ENCODE measurements at places on chromosomes 7 and 10.

DNA sequence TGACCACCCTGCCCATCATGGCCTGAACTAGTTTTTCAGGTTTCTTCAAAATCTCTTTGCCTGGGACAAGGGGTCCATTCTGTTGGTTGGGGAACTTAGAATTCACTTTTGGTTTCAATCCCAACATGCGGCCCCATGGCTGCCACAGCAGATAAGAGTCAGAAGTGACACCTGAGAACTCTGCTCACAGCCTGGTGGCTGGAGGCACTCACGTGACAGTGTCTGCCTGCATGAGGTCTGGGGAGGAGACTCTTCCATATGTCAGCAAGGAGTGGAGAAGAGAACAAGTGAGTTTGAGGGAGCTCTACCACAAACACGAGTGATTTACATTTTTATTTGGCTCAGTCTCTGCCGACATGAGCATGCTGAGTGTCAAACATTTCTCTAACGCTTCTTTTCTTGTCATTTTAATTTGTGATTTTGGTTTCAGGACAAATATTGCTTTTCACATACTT, 370.4 kb downstream of the TNS3 start:
- no peak for DNase-seq

DNA sequence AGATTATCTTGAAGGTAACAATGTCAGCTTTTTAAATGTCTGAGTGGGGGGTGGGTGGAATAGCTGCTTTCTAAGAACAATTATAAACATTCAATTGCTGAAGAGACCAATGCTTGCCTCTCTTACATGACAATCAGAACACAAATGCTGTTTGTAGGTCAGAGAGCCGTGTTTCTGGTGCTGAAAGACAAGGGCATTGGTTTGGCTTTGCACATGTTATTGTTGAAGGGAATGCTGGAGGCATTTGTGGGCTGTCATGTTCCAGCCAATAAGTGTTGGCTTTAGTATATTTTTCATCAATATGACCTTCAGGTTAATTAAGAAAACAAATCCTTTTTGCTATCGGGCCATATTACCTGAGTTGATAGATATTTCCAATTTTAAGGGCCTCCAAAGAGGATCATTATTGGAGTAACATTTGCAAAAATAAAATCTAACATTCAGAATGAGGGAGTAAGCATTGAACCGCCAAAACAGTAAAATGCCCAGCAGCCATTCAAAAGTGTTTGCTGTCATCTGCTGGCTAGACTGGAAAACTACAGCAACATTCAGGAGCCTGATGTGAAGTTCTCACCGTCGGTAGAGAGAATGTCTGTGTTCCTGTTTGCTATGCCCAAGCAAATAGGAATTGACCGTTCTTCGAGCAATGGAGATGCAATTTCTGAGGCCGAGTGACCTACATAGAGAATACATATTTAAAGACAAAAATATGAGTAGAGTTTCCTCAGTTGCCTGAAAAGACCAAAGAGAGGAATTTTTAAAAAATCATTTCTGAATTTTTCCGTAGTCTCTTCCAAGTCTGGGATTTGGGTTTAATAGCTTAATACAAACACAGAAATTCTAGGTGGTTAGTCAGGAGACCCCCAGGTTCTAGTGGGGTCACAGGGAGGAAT, 118.9 kb downstream of the APBB1IP start:
- DNase-seq, result peak; percentile 54

DNA sequence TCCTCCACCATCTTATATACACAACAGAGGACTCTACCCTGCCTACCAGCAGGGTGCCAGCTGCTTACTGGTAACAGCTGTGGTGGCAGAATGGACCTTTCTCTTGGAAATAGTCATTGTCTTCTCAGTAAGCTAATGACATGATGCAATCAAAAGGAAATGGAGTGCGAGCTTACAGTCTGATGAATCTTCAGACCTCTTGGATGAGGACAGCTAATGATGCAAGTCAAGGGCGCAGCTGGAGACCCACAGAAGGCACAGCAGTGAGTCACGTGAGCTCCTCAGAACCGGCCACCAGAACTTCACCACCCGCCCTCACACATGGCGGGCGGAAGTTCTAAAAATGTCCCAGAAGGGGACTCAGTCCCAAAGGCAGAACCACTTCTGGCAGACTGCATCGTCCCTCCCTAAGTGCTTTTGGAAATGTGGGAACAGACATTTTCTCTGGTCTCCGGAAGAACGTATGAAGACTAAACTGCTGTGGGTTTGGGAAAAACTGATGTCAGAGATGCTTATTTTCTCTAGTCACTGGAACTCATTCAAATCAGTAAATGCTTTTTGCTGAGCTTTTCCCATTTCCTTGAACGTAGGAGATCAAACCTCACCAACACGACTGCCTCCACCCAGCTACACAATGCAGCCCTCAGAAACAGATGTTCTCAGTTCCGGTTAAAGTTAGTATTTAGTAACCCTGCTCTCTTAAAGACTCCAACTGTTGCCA, 96.4 kb downstream of the FAS start:
- peak; percentile 83 for DNase-seq

DNA sequence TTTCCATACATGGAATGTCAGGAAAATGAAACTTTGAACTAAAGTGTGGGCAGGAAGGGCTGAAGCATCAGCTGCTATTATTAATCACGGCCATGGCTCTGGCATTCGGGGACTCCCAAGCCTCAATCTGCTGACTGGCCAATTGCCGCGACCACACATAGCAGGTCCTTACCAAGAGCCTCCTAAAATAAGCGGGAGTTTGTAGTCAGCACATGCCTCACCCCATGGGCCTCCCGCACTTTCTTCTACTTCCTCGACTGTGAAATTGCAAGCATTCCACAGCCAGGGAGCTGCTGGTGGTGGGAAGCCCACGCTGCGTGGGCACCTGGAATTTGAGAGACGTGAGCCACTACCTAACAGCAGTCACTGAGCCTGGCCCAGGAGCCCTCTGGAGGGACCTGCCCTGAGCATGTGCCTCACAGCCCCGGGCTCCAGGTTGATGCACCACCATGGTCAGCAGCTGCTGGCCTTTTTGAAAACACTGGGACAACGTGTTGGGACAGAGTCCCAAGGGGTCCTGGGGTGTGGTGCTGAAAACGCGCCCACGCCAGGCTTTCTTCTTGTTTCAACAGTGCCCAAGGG, 211.4 kb downstream of the TNS3 start:
- DNase-seq, result peak; percentile 47

DNA sequence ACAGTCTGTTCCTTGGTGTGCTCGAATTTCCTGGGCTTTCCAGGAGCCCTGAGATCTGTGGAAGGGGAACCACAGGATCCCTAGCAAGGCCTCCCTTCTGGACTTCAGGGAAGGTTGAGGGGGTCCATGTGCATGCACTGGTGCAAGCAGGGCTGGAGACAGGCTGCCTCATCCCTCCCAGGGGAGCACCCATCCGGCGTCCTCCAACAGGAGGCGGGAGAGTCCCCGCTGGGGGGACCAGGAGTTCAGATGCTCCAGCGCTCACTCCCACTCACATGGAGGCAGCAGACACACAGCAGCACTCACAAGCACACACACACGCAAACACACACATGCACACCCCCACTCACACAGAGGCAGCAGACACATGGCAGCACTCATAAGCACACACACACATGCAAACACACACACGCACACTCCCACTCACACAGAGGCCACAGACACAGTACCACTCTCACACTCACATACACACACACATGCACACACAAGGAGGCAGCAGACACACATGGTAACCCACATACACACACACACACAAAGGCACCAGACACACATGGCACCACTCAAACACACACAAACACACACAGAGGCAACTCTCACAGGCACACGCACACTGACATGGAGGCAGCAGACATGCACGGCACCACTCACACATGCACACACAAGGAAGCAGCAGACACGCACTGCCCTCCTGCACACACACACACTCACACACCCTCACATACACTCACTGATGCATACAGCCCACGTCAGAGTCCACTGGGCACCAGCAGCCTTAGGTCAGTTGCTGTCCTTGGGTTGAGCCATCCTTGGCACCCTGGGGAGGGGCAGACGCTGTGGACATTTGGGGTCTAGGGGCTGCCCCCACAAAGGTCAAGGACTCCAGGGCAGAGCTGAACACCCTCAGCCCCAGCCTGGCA, 247.0 kb upstream of the PPP2R2D start:
- DNase-seq, result no peak

- no peak for DNase-seq
Measured at GRCh38 chr10:70085975-70086613, 33.4 kb downstream of the MACROH2A2 start.

- no peak for DNase-seq
Measured at GRCh38 chr7:35492451-35493175, 202.3 kb downstream of the HERPUD2 start.

DNA sequence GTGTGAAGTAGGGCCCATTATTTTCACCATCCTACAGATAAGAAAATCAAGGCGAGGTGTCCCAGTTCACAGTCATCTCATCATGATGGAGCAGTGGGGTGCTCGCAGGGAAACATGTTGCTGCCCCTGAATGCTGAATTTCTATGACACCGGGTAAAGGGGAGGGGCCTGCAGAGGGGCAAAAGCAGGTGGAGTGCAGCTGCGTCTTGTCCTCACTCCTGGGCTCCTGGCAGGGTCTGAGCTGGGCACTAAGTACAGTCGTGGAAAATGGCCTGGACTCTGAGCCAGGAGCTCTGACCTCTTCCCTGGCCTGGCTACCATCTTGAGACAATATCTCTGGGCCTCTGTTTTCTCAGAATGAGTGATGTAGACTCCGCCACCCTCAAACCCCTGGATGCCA, 253.1 kb upstream of the PITRM1 start:
- no peak for DNase-seq

DNA sequence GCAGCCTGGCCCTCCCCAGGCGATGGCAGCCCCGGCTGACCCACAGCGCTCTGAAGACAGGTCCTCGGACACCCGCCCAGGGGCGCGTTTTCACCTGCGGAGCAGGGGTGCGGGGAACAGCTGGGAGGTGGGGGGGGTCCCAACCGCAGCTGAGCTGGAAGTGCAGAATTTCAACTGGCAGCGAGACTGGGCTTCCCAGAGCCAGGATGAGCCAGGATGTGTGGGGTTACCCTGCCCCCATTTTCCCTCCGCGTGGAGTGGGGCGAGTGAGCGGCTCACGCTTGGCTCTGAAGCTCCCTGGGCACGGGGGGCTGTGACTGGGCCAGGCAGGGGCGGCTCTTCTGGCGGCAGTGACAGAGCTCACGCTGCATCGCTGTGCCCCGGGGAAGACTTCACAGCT, 70.2 kb downstream of the DNAJB6 start:
- DNase-seq, result no peak

DNA sequence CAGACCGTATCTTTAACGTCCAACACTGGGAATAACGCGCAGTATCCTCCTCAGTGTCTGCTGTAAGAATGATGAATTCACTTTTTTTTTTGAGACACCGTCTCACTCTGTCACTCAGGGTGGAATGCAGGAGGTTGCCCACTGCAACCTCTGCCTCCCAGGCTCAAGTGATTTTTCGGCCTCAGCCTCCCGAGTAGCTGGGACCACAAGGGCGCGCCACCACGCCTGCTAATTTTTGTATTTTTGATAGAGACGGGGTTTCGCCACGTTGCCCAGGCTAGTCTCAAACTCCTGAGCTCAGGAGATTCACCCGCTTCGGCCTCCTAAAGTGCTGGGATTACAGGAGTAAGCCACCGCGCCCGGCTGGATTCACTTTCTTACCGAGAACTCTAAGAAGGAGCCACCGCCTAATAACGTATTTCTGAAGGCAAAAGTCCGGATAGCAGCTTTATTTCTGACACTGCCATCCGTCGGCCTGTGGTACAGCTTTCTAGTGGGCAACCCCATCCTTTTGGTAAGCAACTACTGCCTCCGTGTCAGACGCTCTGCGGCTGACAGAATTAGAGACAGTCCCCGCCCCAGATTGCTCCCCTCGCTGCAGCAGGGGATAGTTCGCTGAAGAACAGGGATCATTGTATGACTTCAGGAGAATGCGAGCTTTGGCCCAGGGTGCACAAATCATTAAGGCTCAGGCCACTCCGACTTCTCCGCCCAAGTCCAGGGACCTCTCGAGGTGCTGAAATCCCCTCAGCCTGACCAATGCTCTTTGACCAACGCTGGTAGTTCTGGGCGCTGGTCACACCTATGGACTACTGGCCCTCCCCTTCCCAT, 662 bp downstream of the POLR3A start:
- DNase-seq, result peak; percentile 33

DNA sequence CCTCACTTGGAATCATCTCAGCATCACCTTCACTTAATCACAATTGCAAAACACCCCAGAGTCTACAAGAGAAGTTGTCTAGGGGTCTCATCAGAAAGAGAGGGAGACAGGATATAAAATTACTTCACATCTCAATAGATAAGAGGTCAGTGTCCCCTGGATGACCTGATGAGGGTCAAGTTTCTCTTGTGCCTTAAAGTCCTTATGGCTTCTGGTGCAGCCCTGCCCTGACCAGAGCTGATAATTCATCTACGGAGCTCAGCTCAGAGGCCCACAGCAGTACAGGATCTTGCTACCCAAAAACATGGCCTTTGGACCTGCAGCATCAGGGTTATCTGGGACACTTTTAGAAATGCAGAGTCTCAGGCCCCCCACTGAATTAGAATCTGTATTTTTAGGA, 111.1 kb upstream of the GLI3 start:
- DNase-seq, result no peak

DNA sequence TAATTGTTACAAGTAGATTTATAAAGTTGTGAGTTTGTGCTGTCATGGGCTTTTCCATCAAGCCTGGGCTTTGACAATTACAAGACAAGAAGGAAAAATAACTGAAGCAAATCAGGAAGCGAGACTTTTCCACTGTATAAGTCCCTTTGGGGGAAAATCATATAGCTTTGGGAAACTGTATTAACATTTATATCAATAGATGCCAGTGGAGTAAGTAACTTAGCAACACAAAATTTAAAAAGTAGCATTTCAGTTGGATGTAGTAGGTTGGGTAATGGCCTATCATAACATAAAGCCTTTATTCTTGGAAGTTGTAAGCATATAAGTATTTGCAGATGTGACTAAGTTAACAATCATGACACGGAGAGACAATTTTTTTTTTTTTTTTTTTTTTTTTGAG, 931.1 kb downstream of the CNTNAP2 start:
- no peak for DNase-seq

DNA sequence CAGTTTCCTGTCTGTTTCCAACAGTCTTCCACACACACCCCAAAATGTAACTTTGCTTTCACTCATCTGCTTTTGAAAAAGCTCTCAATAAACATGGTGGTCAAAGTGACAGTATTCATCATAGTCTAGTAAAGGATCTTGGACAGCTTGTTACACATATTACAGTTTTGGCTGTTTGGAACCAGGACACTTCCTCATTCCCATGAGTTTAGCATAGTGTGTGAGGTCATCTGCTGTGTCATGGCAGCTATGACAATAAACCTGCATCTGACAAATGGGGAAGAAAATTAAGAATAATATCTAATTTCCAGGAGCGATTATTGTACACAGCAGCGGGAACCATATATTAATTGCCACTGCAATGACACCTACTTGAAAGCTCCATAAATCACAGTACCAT, 184.3 kb upstream of the SLC26A5 start:
- DNase-seq, result peak; percentile 6

Data from suppressor macrophage treated with lipopolysaccharide for 1 hour (primary cell).